GM12892 (cell line): ENCODE measurements at places on chromosomes 13 and 19.

- no peak for DNase-seq
Observed at GRCh38 chr13:39596685-39597084, 6.3 kb downstream of the LHFPL6 start.

GRCh38 chr19:47158879-47159503 is 28.4 kb downstream of the SAE1 start:
- no peak for DNase-seq

- DNase-seq = no peak
Observed at GRCh38 chr13:31697290-31697689, 42.0 kb upstream of the RXFP2 start.

DNA sequence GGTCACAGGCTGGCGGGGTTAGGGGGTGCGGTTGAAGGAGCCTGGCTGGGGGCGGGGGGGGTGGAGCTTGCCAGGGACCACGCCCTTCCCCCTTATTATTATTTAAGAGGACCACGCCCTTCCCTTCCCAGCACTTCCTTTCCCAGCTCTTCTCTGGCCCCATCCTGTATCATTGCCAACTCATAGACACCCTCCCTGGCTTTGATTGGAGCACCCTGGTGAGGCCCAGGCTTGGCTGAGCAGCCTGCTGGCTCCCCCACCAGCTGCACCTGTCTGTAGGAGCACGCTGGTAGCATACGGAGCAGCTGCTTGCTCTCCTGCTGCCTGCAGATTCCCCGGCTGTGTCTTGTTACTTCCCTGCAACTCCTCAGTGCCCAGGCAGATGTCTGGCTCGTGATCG is 62.5 kb upstream of the PDX1 start:
- no peak for DNase-seq

DNA sequence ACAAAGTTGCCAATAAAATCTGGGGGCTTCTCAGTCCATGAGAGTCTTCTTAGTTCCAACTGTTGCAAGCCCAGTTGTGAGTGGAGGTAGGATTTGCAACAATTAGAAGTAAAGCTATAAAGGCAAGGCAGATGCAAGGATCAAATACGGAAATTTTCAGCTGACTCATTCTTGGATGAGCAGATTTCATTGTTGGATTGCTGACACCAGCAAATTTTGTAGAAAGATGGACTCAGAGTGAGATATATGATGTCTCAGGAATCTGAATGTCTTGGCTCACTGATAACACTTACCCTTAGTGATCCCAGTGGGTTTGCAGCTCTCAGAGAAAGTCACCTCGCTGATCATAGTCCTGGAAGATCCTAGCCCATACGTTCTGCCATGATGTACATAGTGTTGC is 209.0 kb downstream of the GPC6 start:
- DNase-seq = no peak

GRCh38 chr19:15456871-15457700 is 7.3 kb downstream of the RASAL3 start:
- DNase-seq = no peak

GRCh38 chr19:1907563-1908363 is 2.6 kb downstream of the ADAT3 start:
- no peak for DNase-seq

DNA sequence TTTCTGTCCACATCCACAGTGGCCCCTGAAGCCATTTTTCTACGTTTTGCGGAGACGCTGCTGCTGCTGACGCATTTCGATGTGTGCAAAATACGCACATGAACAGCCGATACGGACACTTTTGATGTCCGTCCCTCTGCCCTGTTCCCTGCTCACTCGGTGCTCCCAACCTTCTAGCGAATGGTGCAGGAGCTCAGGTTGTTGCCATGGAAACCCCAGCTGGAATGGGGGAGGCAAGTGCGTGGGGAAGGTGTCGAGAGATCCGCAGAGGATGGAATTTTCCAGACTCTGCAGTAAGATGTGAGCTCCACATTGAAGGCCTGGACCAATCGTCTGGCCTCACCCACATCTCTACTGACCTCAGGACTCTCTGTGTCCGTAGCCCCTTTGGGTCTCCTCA is 109.2 kb upstream of the USP29 start:
- no peak for DNase-seq

DNA sequence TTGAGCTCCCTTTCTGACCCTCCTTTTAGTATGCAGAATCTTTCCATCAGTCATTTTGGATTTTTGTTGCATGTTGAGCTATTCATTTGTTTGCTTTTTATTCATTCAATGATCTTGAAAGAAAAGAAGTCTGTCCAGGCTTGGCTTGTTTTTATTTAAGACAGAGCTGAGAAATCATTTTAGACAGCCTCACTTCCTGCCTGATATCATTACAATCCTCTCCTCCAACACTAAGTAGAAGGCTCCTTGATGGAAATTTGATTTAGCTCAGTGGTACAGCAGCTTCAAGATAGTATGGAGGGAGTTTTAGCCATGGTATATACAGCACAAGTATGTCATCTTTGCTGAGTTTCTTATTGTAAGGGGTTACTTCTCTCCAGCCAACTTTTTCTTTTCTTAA is 28.4 kb downstream of the MBNL2 start:
- DNase-seq = no peak

GRCh38 chr19:58227964-58228584 is 640 bp upstream of the ZNF544 start:
- no peak for DNase-seq

- DNase-seq = no peak
Observed at GRCh38 chr19:55820037-55820436, 11.8 kb downstream of the NLRP11 start.

DNA sequence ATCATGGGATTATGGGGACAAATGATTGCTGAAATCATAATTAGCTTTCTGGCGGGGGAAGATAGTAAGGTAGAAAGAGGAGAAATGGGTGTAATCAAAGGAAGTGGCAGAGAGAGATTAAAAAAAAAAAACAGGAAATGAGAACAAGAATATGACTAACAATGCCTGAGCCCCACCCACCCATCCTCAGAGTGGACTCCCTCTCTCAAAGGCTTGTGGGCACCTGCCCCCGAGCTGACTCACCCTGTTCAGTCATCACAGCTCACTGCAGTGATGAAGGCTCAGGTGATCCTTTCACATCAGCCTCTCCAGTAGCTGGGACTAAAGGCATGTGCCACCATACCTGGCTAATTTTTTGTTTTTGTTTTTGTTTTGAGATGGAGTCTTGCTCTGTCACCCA is 26.4 kb upstream of the TPT1 start:
- peak; percentile 61 for DNase-seq

GRCh38 chr19:39074942-39075341 is 9.2 kb upstream of the ACP7 start:
- DNase-seq = no peak
